ENCODE measurements at places on chromosomes 6 and 20.

DNA sequence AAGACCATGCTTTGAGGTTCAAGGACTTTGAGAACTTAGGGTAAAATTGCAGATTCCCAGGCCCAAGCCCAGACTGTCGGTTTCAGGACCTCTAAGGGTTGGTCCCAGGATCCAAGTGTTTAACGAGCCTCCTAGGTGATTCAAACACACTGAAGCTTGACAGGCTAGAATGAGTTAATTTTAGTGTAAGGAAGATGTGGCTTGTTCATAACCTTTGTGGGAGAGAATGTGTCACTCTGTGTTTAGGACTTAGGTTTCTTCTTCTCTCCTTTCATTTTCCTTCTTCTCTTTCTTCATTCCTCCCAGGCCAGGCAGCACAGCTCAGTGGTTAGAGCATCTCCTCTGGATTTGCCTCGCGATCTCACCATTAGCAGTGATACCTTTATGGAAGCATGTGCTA lies 104.8 kb upstream of the KCNG1 start:
- DNase-seq = no peak

DNA sequence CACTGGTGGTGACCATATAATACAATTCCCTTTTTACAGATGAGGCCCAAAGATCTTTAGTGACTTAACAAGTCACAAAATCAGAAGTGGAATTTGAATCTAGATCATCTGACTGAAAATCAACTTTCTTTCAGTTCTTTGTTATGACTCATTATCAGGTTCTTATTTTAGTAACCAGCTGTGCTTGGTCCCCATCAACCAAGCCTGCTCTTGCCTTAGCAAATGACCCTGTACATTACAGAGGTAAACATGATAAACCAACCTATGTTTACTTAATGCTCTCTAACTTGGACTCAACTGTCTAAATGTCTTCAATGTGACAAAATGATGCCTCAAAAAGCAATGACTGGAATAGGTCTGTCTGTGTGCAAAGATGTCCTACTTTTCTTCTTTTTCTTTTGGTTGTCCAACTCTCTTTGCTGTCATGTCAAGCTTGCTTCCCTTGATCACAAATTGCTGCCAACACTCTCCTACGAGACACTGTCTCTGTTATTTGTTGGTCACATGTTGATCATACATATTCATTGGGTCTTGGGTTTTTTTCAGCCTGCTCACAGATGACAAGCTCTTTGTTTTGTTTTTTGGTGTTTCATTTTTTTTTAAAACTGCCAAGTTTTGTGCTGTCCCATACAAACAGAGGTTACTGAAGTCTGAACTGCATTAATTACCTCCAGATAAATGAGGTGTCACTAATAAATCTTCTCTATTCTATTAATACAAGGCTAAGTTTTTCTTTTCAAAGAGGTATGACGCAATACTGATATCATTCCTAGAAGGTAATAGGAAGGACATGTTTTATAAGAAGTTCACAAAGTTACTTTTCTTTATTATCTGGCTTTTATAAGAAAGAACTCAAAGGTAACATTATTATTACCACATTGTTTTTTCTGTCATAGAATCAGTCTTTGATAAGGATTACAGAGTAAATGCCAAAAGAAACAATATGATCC lies 62.2 kb upstream of the PLN start:
- DNase-seq = no peak

DNA sequence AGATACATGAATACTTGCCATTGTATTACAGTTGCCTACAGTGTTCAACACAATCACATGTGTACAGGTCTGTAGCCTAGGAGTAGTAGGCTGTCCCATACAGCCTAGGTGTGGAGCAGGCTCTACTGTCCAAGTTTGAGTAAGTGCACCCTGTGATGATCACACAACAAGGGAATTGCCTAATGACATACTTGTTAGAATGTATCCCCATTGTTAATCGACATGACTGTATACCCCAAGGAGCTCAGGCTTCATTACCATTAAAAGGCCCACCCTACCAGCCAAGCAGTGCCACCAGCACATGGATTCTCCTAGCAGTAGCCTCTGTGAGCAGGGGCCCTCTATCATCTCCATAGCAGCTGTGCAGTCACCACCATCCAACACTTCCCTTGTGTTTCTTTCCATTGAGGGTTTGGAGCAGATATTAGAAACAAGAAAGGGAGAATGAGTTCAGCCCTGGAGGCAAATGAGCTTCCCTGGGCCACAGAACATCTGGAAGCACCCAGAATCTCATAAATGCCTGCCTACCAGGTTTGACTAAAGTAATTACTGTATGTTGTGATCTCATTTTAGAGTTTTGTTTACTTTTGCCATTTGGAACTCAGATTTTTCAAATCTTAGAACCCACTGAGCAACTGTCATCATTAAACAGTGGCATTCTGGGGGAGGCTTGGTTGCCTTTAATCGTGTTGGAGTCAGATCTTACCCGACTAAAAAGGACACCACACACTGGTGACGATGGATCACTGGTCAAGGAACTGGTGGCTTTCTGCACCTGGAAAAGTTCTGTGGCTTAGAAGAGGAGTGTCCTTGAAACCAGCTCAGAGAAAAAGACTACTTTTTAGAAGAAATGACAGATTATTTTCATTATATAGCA lies 104.9 kb downstream of the TULP4 start:
- DNase-seq = no peak

DNA sequence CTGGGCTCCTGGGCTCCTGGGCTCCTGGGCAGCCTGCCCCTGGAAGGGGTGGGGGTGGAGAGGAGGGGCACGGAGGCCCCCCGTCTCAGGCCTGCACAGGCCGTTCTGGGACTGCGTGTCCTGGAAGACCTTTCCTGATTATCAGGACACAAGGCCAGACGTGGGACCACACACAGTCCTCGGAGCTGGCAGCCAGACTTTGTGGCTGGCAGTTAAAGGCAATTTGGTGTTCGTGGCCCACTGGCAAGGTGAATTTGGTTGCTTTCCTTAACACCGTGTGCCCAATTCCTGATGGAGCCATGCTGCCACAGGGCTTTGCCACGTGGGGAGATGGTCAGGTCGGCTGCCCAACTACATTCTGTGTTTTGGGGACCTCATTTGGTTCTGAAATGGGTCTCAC lies 113.5 kb downstream of the SMOC2 start:
- no peak for DNase-seq

- no peak for DNase-seq
Measured at GRCh38 chr6:20325641-20326421, 75.8 kb upstream of the E2F3 start.

DNA sequence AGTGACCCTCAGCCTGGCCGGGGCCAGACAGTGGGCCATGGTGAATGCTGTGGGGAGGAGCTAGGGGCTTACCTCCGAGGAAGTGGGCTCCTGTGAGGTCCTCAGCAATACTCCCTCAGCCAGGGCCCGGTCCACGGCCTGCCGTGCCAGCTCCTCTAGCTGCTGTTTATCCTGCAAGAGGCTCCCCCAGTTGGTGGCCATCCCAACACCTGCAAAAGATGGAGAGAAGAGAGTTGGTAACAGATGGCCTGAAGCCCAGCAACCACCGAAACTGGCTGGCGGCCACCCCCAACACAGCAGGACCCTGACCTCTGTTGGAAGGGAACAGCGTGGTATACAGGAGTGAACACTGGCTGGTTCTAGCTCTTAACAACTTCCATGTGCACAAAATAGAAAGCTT lies 4.0 kb downstream of the GSS start:
- DNase-seq = no peak

DNA sequence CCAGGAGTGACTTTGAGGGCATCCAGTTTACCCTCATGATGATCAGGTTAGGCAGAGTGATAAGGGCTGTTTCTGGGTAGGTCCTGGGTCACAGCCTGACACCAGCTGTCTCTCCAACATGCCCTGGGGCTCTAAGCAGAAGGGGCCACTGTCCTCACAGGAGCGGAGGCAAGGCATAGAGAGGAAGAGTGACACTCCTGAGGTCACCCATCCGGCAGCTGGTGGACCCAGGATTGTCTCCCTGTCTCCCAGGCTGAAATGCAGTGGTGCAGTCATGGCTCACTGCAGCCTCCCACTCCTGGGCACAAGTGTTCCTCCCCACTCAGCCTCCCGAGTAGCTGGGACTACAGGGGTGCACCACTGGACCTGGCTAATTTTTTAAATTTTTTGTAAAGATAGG lies 12.0 kb downstream of the DLGAP4 start:
- DNase-seq = no peak

GRCh38 chr6:48255094-48255493 lies 144.1 kb upstream of the PTCHD4 start:
- DNase-seq = no peak

- DNase-seq = no peak
Measured at GRCh38 chr6:159493898-159494585, 199.0 kb downstream of the SOD2 start.

GRCh38 chr6:14786455-14786854 lies 459.4 kb upstream of the JARID2 start:
- no peak for DNase-seq

Data from stimulated activated CD4-positive, alpha-beta T cell treated with anti-CD3 and anti-CD28 coated beads, Interleukin-2, amount 100 ng/mL, for 24 hours (primary cell).